CD4-positive, alpha-beta T cell treated with Interleukin-21 for 1 hour (primary cell): ENCODE measurements at places on chromosomes 6 and 20.

- no peak for DNase-seq
Observed at GRCh38 chr6:140069576-140069975, 695.1 kb upstream of the CITED2 start.

DNA sequence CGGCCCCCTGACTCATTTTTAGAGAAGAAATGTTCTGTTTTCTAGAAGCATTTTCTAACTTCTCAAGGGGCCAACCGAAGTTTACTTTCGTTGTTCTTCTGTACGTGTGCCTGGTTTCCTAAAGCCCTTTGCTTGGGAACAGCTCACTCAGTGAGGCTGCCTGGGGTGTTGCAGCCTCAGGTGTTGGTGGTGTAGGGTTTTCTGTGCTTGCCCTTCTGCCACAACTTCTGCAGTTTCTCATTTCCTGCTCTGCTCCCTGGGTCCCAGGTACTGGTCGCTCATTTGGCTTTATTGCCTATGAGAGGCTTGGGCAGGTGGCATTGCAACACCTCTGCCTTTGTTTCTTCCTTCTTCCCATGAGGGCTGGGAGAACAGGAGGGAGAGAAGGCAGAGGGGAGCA is 278.3 kb downstream of the SOX4 start:
- no peak for DNase-seq

DNA sequence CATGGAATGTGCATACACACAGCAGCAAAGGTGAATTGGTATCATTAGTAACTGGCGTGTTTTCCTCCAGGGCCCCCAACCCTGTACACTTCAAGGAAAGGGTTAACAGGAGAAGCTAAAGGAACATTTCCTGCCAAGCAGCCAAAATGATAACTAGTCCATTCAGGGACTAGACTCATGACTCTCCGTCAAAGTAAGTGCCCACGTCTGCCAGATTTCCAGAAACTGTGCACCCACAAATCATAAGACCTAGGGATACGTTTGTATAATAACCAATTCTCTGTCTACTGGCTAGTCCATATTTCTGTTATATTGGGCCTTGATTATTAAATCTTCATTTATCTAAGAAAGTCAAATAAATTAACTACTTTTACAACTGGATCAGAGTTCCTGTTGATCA is 76.0 kb upstream of the NHSL1 start:
- DNase-seq = no peak

DNA sequence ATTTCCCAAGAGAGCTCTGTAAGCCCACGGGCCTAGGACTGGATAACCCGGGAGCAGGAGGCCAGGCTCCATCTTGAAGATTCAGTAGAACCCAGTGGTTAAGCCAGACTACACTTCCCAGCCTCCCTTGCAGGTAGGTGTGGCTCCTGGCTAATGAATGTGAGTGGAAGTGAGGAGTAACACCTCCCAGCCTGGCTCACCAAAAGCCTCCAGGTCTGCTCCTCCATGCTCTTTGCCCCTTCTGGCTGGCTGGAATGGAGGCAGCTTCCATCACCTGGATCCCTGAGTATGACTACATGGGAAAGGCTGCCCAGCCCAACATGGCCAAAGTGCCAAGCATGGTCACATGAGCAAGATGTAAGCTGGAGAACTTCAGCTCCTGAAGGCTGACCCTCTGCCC is 9.7 kb downstream of the LRRN4 start:
- DNase-seq = no peak

DNA sequence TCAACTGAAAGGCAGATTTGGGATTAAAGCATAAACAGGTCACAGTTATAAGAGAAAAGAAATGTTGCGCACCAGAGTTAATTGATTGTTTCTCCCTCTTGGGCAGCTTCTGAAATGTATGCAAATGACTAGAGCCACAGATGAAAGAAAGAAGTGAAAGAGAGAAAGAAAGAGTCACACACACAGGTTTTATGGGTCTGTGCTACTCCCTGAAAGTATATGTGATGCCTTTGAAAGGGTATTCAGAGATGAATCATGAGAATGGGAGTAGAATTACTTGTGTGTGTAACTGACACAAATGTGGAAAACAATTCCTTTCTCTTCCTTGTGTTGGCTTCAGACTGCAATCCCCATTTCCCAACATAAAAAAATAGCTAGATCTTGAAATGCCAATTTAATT is 196.9 kb downstream of the FOXA2 start:
- DNase-seq = no peak

GRCh38 chr6:36788768-36789167 is 50.5 kb downstream of the CPNE5 start:
- DNase-seq = no peak

GRCh38 chr6:107689951-107690642 is 134.0 kb downstream of the SCML4 start:
- no peak for DNase-seq

DNA sequence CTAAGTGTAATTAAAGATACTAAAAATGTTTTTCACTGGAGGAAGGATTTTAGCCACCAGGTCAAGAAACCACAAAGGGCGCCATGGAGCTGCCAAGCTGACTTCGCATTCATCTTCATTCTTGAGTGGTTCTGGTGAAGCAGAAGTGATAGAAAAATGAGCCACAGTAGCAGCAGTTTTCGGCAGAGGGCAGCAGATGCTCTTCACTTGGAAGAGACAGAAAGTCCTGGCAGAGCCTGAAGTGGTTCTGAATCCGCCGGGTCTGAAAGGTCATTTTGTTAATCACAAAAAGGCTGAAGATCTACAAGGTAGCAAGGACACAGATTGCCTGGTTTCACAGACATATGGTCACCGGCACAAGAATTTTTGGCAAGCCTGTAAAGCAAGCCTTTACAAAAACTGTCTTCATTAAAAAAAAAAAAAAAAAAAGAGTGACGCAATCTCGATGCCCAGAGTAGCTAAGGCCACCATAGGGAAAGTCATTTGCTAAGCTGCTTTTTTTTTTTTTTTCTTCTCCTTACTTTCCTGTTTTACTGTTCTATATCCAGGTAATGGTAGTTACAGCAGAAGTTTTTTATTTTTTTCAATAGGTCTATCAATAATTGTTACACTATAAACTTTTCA is 345.1 kb upstream of the AGPAT4 start:
- DNase-seq = no peak

GRCh38 chr6:1596088-1596852 is 13.4 kb upstream of the FOXC1 start:
- DNase-seq = peak; percentile 67

- peak; percentile 29 for DNase-seq
Observed at GRCh38 chr6:148566664-148567350, 180.0 kb upstream of the UST start.

DNA sequence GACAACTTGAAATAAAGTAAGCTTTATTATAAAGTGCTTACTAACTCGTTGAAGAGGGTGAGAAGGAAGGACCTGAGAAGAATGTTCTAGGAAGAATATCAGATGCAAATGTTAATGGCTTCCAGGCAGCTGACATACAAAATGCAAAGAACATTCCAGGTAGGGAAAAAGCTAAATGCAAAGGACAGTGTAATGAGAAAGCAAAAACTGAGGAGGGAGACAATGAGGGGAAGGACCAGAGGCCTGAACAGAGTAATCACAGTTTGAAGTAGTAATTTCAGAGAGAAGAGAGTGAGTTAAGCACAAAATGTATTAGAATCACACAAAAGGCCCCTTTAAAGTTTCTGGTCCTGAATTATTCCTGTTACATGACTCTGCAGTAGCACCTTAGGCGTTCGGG is 81.3 kb downstream of the HMGCLL1 start:
- DNase-seq = no peak

DNA sequence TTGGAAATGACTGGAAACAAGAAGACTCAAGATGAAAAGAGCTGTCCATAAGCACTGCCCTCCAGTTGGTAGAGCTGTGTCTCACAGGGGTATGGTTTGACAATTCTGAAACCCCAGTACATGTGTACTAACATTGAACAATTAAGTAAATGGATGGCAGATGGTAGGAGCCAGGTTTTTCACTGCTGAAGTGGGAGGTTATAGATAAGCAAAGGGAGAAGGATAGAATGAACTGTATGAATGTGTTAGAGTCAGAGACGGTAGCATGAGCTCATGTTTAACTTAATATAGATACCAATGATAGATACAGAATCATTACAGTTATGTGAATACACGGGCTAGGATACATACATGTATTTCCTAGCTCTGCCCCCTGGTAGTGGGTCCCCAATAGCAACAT is 95.0 kb upstream of the SIRPA start:
- no peak for DNase-seq

GRCh38 chr6:15798533-15799255 is 135.9 kb upstream of the DTNBP1 start:
- DNase-seq = no peak

DNA sequence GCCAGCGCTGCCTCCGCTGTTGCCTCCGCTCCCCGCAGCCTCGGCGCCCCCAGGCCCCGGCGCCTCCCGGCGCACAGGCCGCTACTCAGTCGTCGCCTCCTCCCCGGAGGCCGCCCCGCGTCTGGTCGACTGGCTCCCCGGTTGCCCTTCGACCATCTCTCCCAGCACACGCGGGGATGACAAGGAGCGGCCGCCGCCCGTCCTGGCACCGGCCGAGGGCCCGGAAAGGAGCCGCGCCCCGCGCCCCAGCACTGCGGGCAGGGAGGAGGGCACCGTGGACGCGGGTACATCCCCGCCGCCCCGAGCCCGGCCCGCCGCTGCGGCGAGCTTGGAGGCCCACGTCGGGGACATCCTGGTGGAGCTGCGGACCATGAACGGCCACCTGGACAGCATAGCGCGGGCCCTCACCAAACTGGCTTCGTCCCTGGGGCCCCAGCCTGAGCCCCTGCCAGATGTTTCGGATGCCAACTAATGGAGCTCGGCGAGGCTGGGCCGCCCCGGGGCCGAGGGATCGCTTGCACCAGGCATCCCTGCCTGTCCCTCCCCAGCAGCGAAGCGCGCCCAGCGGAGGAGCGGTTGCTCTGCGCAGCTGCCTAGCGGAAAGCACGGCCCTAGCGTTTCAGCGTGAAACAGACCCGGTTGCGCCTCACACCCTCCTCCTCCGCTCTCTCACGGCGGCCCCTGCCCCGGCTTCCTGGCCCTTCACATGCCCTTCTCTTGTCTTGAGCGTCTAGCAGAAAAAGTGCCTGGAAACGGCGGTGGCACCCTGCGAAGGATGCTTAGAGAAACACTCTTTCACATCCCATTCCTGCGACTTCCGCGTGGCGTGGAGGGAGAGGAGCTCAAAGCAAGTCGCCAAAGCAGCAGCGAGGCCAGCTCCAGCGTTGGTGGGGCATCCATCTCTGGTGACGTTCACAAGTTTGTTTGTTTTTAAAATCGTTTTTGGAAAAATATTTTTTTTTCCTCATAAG is 285.8 kb upstream of the SUPT3H start:
- DNase-seq = peak; percentile 40

DNA sequence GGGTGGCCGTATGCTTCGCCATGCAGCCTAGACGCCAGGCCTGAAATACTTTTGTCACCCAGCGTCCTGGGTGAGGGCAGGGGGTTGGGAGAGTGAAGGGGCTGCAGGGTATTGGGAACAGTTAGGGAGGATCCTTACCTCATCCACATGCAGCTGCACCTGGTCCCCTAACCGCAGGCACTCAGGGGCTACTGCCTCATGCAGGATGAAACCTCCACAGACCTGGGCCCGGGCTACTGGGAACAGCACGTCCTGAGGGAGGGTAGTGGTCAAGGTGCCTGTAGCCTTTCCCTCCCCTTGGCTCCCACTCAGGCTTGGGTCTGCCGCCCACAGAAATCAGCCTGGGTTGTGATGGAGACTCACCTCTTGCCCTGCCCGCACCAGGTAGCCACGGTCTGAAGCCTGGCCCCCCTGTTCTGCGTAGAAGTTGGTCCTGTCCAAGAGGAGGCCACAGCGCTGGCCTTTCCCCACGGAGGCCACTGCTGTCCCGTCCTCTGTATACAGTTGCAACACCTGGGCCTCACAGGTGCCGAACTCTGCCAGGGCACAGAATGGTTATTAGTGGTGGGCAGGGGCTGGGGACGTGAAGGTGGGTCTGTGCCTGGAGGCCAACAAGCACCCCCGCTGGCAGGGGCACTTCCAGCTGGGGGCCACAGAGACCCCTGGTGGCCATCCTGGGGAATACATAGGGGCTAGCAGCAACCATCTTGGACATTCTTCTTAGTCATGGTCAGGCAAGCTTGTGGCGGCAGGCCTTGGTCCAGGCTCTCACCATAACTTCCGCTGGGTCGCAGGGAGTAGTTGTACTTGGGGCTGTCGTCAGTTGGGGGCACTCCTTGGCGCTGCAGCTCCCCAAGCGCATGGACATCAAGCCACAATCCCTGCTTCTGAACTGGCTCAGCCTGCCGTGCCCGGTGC is 8.6 kb downstream of the AARS2 start:
- peak; percentile 47 for DNase-seq

DNA sequence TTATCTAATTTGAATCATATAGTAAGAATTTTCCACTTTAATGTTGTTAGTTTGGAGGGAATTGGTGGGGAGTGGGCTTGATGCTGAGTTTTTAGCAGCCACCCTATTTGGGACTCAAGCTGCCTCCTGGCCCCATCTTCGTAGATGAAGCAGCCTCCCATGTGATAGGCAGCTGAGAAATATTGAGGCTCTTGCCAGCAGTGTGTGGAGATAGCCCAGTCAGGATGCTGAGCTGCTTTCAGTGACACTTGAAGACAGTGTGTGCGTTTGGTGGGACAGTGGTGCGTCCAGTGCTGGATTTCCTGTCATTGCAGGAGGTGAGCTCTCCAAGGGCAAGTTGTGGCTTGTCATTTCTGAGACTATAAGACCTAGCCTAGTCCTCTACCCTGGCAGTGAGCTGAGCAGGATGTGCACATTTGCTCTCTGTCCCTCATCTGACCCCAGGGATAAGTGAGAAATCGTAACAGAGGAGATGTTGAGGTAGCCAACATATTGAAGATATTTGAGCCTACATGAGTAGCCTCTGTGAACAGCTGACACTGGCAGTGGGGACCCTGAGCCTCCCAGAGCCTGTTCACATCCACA is 47.9 kb upstream of the RNF8 start:
- DNase-seq = no peak

DNA sequence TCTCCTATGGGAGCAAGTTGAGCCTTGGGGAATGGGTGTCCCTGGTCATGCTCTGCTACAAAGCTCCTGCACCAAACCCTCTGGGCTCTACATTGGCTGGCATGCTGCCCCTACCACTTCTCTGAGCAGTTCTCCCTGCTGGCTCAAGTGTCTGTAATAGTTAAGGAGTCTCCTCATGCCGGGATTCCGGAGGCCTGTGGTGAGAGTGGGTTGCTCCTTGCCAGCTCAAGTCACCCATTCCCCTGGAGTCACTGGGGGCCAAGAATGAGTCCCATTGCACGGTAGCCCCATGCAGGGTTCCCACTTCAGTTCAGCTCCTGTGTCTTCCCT is 173.9 kb downstream of the PRDM13 start:
- no peak for DNase-seq

GRCh38 chr6:161353208-161353613 is 79.3 kb upstream of the AGPAT4 start:
- DNase-seq = no peak

- no peak for DNase-seq
Observed at GRCh38 chr6:111423055-111423633, 59.9 kb downstream of the REV3L start.

- peak; percentile 49 for DNase-seq
Observed at GRCh38 chr6:150418827-150419594, 50.2 kb downstream of the IYD start.

GRCh38 chr6:20454204-20454824 is 52.6 kb downstream of the E2F3 start:
- peak; percentile 51 for DNase-seq

- no peak for DNase-seq
Observed at GRCh38 chr6:47308552-47309290, 984 bp downstream of the TNFRSF21 start.

- peak; percentile 31 for DNase-seq
Observed at GRCh38 chr6:43093436-43094289, 17.5 kb downstream of the PTK7 start.
